ENCODE measurements at places on chromosomes 2 and 18.

- no peak for DNase-seq
Observed at GRCh38 chr2:54535599-54536195, 79.6 kb downstream of the SPTBN1 start.

DNA sequence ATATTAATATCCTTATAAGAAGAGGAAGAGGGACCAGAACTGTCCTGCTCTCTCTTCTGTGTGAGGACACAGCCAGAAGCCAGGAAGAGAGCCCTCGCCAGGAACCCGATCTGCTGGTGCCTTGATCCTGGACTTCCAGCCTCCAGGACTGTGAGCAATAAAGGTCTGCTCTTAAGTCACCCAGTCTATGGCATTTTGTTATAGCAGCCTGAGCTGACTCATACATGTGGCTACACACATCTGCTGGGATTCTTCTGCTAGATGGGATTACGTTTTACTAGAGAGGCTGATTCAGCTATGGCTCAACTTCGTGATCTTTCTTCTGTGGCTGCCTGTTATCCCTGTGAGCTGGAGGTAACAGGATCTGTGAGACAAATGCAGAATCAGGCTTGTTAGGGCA lies 29.6 kb downstream of the ARL4C start:
- DNase-seq = no peak

- no peak for DNase-seq
Observed at GRCh38 chr2:75605770-75606529, 40.6 kb upstream of the MRPL19 start.

DNA sequence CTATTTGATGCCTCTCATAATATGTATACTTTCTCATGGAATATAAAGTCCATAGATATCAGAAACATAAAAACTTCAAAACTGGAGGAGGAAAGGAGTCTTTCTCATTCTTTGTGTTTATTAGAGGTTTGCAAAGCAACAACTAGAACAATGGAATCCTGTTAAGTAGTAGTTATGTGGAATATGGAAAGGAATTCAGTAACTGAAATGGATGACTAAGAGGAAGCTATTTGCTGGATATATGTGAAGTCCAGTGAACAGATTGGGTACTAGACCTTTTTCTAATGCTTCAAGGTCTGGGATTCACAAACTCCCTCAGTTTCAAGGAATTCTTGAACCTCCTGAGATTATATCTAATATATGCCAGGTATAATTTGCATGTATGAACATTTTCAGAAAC lies 353.6 kb upstream of the FANCL start:
- DNase-seq = no peak

DNA sequence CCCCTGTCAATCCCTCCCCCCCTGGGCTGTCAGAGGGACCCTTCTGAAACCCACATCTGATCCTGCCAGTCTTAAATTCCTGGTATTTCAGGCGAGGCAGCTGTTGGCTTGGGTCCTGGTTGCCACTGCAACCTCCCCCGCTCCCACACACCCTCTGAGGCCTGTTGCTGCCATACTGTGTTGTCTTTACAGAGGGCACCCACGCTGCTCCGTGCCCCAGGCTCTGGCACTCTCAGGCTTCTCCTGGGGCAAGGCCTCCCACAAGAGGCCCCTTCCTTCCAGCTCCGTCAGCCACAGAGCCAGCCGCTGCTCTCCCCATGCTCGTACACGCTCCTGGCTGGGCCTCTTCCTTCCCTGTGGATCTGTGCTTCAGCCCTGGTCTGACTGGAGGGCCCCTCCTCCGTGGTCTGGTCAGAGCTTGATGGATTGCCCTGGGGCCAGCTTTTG lies 8.6 kb downstream of the CABLES1 start:
- DNase-seq = no peak

DNA sequence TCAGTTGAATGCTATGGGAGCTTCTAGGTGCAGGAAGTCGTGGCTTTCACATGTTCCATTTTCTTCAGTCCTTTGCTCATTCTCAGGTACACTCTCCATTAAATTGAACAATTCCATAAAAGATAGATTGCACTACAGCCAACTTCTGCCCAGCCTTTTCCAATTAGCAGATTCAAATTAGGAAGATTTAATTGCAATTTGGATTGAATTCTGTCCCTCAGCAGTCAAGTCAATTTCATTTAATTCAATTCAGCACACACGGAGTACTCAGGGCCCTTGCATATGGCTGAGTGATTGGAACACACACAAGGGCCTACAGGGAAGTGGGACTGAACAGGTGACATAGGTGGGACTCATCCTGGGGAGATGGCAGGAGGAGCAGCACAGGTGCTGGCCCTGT lies 220.4 kb downstream of the LOXHD1 start:
- DNase-seq = no peak

DNA sequence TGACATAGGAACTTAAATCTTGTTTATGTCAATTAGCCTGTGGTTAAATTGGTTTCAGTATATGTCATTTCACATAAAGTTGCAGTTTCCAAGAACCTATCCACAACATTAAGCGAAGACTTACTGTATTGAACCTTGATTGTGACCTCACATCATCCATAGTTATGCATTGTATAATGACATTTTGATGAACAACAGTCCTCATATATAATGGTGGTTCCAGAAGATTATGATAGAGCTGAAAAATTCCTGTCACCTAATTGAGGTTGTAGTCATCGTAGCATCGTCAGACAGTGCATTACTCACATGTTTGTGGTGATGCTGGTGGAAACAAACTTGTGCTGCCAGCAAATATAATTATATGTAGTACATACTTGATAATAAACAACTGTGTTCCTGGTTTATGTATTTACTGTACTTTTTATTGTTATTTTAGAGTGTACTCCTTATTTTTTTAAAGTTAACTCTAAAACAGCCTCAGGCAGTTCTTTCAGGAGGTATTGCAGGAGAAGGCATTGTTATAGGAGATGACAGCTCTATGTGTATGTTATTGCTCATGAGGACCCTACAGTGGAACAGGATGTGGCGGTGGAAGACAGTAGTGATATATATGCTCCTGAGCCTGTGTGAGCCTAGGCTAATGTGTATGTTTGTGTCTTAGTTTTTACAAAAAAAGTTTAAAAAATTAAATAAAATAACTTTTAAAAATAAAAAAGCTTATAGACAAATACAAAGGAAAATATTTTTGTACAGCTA lies 56.6 kb downstream of the UBE2E3 start:
- DNase-seq = no peak

DNA sequence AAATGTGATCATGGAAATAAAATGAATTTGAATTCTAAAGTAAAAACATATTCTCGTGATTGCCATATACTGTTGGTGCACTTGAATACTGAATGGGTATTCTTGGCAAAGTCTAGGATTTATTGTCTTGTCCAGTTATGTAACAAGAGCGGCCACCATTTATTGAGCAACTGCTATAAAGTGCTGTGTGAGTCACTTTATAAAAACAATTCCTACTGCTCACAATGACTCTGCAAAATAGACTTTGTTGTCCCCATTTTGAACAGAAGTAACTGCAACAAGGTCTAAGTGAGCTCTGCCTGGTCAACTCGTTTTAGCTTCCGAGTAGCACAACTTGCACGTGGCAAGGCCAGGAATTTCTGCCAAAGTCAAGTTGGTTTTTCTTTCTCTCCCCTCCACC lies 995.6 kb upstream of the FANCL start:
- DNase-seq = no peak

- no peak for DNase-seq
Observed at GRCh38 chr18:7870855-7871254, 303.7 kb downstream of the PTPRM start.

- DNase-seq = no peak
Observed at GRCh38 chr2:106096299-106097037, 97.6 kb downstream of the UXS1 start.

DNA sequence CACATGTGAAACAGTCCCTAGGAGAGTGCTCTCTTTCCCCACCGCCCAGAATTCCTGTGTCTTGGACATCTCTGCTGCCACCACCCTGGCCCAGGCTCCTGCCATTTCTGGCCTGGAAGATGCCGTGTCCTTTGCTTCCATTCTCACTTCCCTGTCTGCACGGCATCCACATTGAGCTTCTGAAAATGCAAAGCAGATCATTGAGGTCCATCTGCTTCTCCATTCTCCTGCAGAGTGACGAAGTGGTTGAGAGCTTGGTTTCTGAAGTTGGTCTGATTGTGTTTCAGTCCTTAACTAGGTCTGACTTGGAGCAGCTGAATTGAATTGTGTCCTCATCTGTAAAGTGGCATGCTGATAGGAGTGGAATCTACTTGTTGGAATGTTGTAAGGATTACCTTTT lies 98.7 kb upstream of the MGAT5 start:
- DNase-seq = no peak

DNA sequence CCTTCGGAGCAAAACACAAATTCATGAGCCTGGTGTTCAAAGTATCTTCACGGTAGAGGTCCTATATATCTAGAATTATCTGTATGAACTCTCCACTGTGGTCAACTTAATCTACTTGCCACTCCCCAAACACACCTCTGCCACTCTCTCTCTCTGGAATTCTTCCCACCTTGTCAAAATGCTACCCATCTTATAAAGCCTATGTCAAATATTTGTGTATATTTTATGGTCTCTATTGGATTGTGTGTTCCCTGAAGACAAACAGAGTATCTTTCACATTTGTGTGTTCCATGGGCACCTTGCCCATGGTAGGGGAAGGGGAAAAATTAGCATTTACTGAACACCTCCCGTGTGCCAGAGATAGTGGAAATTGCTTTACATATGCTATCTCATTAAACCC lies 83.2 kb upstream of the ATL2 start:
- no peak for DNase-seq

- DNase-seq = no peak
Observed at GRCh38 chr2:230230087-230230486, 4.6 kb downstream of the SP140 start.

- DNase-seq = no peak
Observed at GRCh38 chr2:200667413-200667812, 81.6 kb downstream of the AOX1 start.

GRCh38 chr2:38092196-38092902 lies 16.4 kb upstream of the CYP1B1 start:
- DNase-seq = no peak

- no peak for DNase-seq
Observed at GRCh38 chr2:139357972-139358371, 577.8 kb upstream of the NXPH2 start.

DNA sequence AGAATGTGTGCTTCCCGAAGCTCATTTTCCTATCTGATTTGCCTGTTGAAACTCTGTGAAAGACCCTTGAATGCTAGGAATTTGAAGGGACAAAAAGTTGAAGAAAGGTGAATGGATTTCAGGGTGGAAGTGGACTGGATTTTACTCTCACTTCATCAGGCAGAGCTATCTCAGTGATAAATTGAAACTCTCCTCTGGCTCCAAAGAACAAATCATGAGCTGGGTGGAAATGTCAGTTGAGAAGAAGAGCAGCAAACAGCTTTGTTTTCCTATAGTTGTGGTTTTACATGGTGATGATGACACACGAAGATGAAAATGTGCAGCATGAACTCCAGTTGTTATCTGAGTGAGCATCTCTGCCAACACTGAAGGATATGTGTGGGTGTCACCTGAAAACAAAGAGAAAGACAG lies 34.4 kb downstream of the CD28 start:
- DNase-seq = peak; percentile 19

DNA sequence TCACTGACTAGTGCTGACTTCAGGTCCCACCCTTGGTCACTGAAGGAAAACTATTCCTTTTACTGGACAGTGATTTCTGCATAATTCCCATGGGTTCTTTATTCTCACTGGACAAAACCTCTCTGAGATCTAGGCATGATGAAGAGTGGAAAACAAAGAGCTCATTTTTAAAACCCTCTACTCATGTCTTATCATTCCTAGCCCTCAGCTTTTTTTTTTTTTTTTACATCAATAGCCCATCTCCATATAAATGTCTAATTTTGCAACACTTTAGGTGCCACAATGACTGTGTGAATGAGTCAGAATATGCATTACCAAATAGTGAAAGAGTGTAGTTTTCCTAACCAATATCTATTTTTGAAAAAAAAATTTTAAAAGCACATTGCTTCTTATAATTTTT lies 74.8 kb downstream of the TCF4 start:
- no peak for DNase-seq

DNA sequence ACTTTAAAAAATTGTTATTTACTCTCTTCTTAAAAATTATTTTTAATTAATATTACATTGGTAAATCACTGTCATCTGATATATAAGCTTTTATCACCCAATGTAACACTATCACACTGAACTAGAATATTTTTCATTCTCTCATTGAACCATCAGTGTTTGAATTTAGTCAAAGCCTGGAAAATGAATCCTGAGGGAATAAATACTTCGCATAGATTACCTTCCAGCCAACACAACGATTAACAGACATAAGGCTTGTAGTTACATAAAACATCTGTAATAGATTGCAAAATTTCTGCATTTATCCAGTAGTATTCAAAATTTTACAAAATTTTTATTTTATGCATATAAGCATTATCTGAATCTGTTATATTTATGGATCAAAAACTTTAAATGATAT lies 314.9 kb downstream of the ERBB4 start:
- no peak for DNase-seq

DNA sequence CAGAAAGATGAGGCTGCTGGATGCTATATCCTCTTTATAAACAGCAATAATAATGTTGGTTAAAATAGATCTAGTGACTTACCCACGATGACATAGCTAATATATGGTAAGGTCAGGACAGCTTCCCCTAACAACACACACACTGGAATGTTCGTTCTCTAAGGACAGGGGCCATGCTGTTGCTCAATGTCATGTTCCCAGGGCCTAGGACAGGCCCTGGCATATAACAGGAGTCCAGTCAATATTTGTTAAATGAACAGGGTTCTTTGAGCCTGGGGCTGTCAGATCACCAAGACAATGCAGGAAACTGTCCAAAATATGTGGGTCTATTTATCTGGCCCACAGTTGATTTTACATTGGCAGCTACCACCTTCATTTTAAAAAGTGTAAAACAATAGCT lies 207.1 kb upstream of the MEX3C start:
- no peak for DNase-seq

DNA sequence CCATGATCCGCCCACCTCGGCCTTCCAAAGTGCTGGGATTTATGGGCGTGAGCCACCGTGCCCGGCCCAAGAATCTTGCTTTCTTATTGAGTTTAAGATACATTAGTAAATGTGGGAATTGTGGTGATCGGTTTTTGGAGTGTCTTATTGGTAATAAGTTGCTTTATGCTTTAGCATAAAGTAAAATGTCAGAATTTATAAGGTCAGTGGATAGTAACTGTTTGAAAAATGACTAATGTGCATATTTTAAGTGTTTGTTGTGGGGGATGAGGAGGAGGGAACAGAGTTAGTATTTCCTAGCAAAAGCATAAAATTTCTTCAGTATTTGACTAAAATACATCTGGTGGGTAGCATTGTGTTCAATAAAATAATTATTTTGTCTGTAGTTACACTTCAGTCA lies 77.4 kb downstream of the SLC39A10 start:
- DNase-seq = no peak

DNA sequence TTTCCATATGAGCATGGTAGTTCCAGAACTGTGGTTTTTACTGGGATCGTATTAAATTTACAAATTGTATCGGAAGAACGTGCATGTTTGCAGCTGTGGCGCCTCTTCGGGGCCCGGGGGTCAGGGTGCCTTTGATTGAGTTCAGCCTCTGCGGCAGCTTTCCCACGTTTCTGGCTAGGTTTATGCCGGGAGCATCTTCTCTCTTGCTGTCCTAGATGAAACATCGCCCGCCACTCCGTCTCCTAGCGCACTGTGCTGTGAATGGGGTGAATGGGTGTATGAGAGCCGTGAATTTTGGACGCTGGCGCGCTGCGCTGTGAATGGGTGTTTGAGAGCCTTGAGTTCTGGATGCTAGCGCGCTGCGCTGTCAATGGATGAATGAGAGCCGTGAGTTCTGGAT lies 12.3 kb downstream of the PDCD1 start:
- DNase-seq = no peak
